ENCODE measurements at places on chromosomes 1 and 21.
A peak's percentile ranks its signal among the peaks of the same experiment; 100 is the strongest.

DNA sequence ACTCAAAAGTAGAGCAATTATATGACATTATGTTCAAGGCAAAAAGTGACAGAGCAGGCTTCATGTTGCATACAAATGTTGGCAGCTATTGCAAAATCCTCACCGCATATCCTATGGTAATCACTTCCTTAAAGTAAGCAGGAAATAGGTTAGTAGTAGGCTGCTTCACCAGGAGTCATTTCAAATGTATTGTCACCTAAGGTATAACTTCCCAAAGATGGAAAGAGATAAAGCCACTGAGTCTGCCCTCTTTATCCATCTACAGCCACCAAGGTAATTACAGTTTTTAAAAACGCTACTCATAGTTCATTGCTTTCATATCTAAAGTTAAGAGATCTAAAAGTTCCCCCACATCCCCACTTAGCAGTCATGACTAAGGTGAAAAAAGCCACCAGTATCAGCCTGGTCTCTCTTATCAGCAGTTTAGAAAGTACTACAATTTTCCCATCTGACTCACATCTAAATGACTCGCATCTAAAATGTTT is 31.6 kb upstream of the UBE2U start:
- no peak for DNase-seq

DNA sequence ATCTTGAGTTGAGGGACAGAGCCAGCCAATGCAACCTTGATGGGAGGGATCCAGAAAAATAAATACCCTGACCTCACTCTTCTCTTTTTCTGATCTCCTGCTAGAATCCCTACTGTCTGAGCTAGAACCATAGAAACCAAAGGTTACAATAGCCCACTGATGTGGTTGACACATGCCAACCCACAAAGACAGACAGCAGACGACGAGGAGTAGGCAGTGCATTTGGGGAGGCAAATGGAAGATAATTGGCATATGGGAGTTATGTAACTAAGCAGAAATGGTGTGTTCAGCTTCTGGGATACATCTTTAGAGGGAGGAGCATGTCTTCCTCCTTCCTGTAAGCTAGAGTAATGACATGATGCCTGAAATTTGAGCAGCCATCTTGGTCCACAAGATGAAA is 171.7 kb upstream of the FGGY start:
- DNase-seq, result no peak

GRCh38 chr1:234551032-234551378 is 59.0 kb downstream of the IRF2BP2 start:
- DNase-seq, result no peak

GRCh38 chr1:81590171-81590570 is 210.6 kb upstream of the ADGRL2 start:
- no peak for DNase-seq

DNA sequence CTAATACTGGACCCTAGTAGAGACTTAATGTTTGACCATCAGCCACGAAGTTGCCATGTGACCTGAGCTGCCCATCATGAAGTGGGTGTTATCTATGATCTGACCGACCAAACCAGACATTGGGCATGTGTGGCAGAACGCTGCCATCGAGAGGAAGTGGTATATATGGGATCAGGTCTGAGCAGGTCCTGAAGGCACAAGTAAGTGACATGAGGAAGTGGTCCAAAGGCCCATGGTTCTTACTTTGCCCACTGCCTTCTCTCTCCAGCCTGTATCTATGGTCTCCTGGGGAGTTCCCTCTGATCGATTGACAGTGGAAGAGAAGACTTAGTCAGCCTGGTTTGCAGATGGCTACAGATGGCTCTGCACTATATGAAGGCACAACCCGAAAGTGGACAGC is 7.9 kb downstream of the SPSB1 start:
- no peak for DNase-seq

- no peak for DNase-seq
These were observed 87.1 kb downstream of the BCAR3 start for GRCh38 chr1:93594603-93594880.

DNA sequence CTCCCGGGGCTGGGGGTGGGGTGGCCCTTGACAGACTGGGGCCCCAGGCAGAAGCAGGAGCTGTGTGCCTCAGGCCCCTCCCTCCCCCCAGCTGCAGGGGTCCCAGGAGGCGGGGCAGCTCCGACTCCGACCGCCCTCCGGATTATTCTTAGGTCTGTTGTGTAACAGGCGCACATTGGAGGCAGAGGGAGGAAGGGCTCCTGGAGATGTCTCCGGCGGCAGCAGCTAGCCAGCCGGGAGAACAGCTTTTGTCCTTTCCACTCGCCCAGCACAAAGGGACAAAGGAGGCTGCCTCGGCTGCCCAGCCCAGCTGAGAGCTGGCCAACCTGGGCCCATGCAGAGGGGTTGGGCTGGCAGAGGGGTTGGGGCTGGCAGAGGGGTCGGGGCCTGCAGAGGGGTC is 29.7 kb upstream of the PLCH2 start:
- no peak for DNase-seq

GRCh38 chr1:163772246-163772645 is 450.5 kb downstream of the NUF2 start:
- DNase-seq, result no peak

DNA sequence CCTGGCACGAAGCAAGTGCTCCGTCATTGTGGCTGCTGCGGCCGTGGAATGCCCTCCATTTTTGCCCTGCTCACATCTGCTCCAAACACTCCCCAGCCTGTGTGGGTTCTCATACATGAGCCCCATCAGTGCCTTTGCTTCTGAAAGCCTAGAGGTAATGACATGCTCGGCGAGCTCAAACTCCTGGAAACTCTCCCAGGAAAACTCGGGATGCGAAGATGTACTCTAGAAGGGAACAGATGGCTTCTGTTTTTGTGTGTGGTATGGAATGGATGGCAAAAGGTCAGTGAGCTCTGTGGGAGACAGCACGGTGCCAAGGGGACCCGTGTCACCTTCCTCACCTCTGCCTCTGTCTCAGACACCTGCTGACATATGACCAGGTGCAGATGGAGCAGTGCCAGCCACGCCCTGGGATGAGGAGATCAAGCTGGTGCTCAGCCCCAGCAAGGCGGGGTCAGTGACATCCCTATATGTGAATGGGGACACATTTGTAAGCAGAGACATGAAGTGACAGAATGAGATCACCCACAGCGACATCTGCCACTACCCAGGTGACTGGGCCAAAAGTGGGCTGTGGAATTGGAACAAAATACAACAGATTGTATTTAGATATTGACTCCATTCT is 84.1 kb upstream of the COX20 start:
- DNase-seq, result no peak

- DNase-seq, result no peak
These were observed 232.6 kb upstream of the PLXNA2 start for GRCh38 chr1:208476846-208477170.

- DNase-seq, result no peak
These were observed 107.5 kb downstream of the ODF2L start for GRCh38 chr1:86288586-86289147.

GRCh38 chr21:41776778-41777177 is 9.9 kb upstream of the RIPK4 start:
- DNase-seq, result no peak

DNA sequence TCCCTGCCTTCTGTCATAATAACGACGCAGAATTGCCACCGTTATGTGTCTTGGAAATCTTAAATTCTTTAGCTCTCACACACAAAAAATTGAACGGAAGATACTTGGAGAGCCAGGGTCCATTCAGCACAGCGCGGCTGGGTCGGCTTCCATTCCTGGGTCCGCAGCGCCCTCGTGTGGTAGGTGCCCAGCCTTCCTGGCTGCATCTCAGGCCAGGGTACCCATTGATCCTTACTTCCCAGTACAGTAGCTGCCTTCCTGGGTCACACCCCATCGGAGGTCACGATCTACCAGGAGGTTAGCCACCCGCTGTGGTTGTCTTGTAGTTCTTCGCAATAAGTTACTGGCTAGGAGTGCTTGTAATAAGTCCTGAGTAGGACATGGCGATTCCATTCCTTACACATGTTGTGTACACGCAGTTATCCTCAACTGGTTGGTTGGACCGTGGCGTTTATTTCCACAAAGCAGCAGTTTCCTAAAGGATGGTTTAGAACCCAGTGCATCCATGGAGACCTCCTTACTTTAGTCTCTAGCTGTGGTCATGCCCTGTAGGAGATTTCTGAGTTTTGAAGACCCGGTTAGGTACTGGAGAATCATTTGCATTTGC is 9.9 kb upstream of the MTARC1 start:
- DNase-seq, result peak; percentile 70

DNA sequence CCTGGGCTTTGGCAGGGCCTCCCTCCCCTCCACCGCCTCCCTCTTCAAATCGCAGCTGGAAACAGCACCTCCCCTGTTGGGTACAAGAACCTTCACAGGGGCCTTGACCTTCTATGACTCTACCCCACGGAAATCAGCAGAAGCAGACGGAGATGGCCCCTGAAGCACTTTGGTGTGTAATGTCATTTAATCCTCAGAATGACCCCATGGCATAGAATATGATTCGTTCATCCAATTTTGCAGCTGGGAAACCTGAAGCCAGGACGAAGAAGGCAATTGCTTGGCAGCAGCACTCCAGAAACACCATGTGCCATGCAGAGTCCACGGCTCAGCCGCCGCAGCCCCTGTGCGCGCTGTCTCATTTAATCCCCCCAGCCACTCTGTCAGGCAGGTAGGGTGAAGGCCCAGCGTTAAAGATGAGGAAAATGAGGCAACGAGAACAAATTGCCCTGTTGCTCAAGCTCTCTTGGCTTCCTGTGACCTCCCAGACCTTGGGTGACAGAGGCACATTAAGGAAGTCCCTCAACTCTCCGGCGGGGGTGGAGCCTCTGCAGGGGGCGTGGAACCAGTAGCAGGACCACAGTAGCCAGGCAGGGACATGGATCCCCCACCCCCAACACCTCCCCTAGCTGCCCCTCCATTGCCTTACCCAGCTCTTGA is 25.8 kb upstream of the LAPTM5 start:
- no peak for DNase-seq

GRCh38 chr1:94000510-94001282 is 91.5 kb upstream of the GCLM start:
- DNase-seq, result no peak

- DNase-seq, result no peak
These were observed 79.8 kb upstream of the F3 start for GRCh38 chr1:94621395-94621794.

DNA sequence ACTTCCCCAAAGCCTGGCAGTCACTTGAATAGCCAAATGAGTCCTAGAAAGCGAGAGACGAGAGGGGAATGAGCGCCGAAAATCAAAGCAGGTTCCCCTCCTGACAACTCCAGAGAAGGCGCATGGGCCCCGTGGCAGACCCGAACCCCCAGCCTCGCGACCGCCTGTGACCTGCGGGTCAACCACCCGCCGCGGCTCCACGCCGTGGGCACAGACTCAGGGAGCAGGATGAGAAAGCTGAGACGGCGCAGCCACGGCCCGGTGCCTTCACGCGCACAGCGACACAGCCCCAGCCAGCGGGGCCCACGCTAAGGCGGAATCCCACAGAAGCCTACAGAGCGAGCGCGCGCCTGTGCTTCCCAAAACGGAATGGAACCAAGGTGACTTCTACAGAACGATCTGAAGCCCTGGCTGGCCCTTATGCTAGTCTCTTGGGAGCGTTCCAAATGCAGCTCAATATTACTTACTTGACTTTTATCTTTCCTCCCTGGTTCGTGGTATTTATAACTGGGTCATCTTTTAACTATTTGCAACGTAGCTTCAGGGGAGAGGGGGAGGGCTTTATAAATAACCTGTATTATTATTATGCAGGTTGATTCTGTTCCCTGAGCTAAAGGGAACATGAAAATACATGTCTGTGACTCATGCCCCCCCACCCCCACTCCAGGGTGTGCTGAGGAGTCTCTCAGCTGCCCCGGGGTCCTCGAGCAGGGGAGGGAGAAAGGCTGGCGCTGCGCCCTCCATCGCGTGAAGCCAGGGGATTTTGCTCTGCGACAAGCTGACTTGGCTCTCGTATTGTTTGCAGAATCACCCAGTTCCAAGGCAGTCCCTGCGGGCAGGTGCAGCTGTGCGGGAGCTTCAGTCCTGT is 1.7 kb downstream of the TSPEAR start:
- DNase-seq, result no peak

- DNase-seq, result no peak
These were observed 50.8 kb downstream of the PIK3R3 start for GRCh38 chr1:46081619-46082018.

DNA sequence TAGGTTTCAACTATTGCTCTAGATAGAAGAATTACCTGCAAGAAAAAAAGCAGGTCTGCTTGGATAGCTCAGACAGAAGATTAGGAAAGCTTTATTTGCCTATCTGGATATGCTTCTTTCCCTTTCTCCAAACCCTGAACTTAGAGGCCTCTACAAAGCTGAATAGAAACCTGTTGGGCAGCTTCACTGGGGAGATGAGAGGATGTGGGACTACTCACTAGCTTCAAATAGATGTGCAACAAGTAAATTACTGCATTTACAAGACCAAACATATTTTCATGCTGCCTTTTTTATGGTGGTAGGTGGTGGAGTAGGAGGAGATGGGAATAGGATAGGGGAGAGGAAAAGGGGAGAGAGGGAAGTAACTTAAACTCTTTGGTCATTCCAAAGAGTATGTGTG is 6.4 kb downstream of the CLCA2 start:
- DNase-seq, result no peak

GRCh38 chr1:225946803-225947202 is 5.8 kb upstream of the LEFTY2 start:
- no peak for DNase-seq

DNA sequence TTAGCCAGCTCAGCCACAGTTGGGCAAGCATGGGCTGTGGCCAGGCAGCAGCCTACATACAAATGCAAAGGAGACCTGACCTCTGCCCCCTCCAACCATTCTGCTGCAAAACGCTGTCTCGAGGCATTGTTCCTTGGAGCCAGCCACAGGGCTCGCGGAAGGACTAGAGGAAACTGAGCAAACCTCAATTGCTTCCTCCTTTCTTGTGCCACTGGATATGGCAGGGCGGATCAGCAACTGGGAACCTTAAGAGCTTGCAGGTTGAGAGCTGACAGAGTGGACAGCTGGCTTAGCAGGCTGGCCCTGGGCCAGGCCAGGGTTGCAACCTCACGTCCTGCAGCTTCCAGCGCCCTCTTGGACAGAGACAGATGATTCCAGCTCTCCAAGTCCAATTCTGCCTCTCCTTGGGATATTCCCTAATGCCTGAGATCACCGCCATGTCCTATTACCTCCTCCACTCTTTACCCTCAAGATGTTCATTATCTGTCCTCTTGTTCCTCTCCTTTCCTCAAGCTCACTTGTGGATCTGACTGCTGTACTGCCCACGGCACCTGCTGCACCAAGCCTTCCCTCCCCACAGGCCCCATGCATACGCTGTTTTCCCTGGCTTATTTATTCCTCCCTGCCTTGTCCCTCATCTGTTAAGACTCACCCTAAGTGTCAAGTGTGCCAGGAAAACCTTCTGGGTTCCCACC is 67.5 kb downstream of the SDC3 start:
- DNase-seq, result no peak

DNA sequence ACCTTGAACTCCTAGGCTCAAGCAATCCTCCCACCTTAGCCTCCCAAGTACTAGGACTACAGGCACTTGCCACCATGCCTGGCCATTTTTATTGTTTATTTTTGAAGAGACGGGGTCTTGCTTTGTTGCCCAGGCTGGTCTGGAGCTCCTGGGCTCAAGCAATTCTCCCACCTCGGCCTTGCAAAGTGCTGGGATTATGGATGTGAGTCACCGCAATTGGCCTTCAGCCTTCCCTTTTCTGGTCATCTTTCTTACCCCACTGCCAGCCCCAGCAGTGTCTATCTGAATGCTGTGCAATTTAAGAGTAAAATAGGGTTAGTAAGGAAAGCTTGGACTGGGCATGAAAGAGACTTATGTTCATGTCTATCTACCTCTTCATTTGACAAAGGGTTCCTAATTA is 6.1 kb upstream of the KLF17 start:
- no peak for DNase-seq

- no peak for DNase-seq
These were observed 73.1 kb upstream of the SCCPDH start for GRCh38 chr1:246651012-246651695.
